Thymus (tissue), 14 donors: ENCODE measurements at places on chromosomes 7 and 10. TPM values are rescaled to one million over a fixed set of nuclear protein-coding genes. Genes with fewer than 3 reads are reported as not detected.

INPP5A gene
- polyA plus RNA-seq: 14.6 TPM

RSPH10B gene
- 0.25 TPM for polyA plus RNA-seq

GRCh38 chr7:133674079-133674763 lies 421.3 kb downstream of the EXOC4 start:
- no peaks in the 10 kb centered on the region for H3K27me3 ChIP-seq
- no peak overlapping the region for H3K4me3 ChIP-seq
- no peak for DNase-seq
- no peaks in the 10 kb centered on the region for H3K36me3 ChIP-seq

MALSU1 gene
- 33.1 TPM for polyA plus RNA-seq

DNA sequence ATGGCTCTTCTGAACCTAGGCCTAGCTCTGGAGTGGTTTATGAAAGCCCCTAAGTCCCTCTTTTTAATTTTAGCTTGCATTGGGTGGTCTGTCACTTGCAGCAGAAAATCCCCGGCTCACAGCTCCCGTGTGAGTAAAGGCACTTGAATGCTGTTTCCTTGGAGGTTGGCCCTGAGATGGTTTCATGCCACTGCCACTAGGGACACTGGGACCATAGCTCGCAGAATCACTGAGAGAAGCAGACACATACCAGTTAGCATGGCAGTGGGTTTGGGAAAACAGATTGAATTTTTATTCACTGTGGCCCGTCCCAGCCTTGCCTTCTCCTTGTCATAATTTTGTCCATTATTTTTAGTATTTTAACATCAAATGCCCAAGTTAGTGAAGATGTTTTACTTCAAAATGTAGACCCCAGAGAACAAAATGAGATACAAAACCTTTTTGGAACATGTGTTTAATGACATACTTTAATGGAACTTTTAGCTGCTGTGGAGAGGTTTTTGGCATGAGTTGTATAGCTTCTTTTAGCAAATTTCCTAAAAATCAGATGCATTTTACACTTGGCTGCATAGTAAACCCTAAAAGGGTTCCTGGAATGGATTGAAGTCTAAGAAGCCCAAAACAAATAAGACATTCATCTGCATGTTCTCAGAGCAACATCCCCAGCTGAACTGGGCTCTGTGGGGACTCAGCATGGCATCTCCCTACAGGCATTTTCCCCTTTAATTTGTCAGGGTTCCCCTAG lies 259.7 kb upstream of the PITRM1 start:
- H3K4me1 ChIP-seq: no peaks in the 10 kb centered on the region
- no peak for DNase-seq
- no peak overlapping the region for H3K4me3 ChIP-seq
- no peak overlapping the region for H3K27ac ChIP-seq
- no peaks in the 10 kb centered on the region for H3K36me3 ChIP-seq

DNA sequence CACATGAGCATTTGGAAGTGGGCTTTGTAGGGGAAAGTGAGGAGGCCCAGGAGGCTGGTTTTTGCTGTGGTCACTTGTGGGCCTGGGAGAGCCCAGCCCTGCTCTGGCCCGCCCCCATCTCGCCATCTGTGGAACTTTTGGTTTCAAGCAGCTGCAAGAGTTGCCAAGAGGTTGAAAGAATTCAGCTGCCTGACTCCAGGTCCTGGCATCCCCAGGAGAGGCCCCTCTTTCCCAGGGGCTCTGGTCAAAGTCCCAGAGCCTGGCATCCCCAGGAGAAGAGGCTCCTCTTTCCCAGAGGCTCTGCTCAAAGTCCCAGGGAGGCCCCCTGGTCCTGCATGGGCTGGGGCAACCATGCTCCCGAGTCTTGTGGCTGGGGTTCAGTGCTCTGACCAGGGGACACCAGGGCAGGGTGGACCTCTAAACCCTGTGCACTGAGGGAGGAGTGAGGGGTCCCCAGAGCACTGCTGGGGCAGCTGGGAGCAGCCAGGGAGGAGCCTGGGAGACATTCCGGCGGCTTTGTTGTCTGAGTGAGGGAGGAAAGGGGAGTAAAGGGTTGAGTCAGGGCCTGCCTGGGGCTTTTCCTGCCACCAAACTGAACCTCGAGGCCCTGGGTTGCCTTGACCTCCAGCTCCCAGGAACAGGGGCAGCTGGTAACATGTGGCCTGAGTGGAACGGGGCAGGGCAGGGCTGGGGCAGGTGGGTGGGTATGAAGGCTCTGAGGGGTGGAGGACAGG lies 27.7 kb upstream of the CSGALNACT2 start:
- H3K27ac ChIP-seq: no peak overlapping the region
- DNase-seq: no peak
- no peaks in the 10 kb centered on the region for H3K4me1 ChIP-seq
- no peaks in the 10 kb centered on the region for H3K36me3 ChIP-seq
- no peaks in the 10 kb centered on the region for H3K27me3 ChIP-seq

DPYSL4 gene
- polyA plus RNA-seq: 0.89 TPM

DNA sequence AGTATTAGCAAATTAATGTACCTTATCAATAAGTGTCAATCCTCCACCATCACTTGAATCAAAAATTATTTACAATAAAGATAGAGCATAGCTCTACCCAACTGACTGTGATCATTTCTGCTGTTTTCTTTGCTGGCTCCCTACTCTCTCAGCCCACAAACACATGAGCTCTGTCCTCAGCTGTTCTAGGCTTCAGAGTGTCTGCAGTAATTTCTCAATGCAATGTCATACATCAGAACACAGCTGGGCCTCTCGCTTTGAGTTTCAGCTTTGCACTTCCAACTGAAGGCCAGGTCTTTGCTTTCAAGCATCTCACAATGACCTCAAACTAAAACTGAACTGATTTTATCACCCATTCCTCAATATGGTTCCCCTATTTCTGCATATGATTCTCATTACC lies 55.7 kb downstream of the RNF133 start:
- no peak overlapping the region for H3K27ac ChIP-seq
- DNase-seq: no peak
- H3K36me3 ChIP-seq: no peaks in the 10 kb centered on the region
- no peak overlapping the region for H3K4me3 ChIP-seq
- no peaks in the 10 kb centered on the region for H3K27me3 ChIP-seq

GRCh38 chr10:61183967-61184366 lies 240.0 kb upstream of the RHOBTB1 start:
- H3K4me3 ChIP-seq: no peak overlapping the region
- H3K4me1 ChIP-seq: no peaks in the 10 kb centered on the region
- H3K27me3 ChIP-seq: no peaks in the 10 kb centered on the region
- no peak for DNase-seq
